ENCODE measurements at places on chromosomes 7 and 10.
A peak's percentile ranks its signal among the peaks of the same experiment; 100 is the strongest.

GRCh38 chr7:134174795-134175261 lies 47.7 kb downstream of the LRGUK start:
- DNase-seq, result peak; percentile 26

DNA sequence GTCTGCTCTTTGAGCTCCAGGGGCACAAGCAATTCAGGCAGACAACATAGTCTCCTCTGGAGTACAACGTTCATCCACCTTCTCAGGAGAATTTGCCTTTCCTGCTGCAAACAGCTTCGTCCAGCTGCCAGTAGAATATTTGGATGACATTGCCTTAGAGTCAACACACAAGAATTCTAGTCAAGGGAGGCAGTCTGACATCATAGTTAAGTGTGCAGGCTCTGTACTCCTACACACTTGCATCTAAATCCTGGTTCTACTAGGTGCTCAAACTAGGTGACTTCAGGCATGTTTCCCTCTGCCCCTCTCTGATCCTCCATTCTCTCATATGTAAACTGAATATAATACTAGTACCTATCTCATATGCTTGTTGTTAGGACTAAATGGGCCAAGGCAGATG lies 314.8 kb downstream of the HPSE2 start:
- no peak for DNase-seq

DNA sequence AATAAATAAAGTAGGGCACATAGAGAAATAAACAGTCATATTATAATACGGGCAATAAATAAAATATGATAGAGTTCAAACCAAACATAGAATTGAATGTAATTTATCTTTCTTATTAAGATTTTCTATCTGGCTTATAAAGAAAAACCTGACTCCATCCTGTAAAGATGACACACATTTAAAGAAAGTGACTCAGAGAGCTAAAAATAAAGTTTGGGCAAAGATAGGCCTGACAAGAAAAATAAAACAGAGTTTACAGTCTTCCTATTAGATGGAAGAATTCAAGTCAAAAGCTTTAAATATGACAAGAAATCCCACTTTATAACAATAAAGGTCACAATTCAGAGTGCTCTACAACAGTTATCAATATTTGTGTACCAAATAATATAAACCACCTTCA lies 580.6 kb downstream of the PHTF2 start:
- no peak for DNase-seq

- no peak for DNase-seq
These were observed 87.5 kb upstream of the GATAD1 start for GRCh38 chr7:92359801-92360200.
